LHCN-M2 (cell line): ENCODE measurements at places on chromosomes 5 and 9. TPM values are rescaled to one million over a fixed set of nuclear protein-coding genes. Genes with fewer than 3 reads are reported as not detected.
A peak's percentile ranks its signal among the peaks of the same experiment; 100 is the strongest.

- no peak for DNase-seq
These were observed 259.3 kb downstream of the FANCC start for GRCh38 chr9:95058121-95058785.

GRCh38 chr5:65142016-65142415 lies 339.7 kb downstream of the ADAMTS6 start:
- DNase-seq, result no peak

DNA sequence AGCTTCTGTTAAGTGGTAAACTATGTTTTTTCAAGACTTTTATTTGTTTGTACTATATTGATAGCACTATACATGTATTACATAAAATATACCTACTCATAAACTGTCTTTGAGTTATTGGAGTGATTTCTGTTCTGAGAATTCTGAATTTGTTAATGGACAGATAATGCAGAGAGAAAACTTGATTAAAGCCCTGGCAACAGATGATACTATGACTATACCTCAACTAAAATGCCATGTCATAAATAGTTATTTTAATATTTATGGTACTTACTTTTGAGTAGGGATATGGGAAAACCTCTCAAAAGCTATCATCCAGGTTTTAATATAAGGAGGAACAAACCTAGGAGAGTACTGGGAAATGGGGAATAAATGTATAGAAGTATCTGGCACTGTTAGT lies 947.2 kb upstream of the ARRDC3 start:
- no peak for DNase-seq

- no peak for DNase-seq
These were observed 138.2 kb upstream of the RFX3 start for GRCh38 chr9:3664044-3664443.

GRCh38 chr5:168796593-168797580 lies 217.7 kb upstream of the PANK3 start:
- DNase-seq, result no peak

DNA sequence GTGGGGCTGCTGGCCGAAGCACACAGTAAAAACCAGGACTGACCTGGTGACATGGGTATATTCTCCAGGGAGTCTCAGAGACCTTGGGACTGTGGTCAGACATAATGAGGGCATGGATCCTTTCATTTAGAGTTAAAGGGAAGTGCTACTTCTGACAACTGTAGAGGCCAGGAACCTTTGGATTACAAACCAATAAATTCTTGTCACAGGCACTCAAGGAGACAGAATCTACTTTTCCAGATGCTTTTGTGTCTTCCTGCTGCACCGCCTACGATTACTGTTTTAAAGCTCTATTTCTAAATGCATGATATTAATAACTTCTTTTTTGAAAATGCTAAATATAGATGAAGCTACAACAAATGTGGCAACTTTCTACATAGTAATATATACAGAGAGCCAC lies 106.5 kb upstream of the LPAR1 start:
- no peak for DNase-seq

GRCh38 chr9:94887721-94888120 lies 161.2 kb downstream of the AOPEP start:
- no peak for DNase-seq

DNA sequence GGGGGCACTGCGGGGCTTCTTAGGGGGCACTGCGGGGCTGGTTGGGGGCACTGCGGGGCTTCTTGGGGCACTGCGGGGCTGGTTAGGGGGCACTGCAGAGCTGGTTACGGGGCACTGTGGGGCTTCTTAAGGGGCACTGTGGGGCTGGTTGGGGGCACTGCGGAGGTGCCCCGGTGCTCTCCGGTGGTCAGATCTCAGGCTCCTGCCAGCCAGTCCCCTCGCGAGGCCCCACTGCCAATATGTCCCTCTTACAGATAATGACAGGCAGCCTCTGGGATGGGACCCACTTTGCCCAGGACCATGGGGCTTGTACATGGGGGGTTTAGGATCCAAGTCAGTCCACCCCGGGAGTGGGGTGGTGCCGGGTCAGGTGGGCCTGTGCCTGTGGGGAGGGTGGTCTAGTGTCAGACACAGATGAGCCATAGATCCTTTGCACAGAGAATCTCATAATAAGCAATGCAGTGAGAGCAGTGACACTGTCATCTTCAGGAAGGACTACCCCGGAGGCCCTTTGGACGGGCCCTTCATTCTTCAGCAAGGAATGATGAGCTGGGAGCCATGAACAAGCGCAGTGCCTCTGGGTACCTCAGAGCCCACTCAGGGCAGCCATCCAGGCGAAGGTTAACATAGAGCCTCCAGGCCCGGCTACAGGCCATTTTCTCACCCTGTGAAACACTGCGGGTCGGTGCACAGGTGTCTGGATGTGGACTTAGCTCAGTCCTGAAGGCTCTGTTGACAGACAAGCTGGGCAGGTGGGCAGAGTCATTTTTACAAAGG lies 38.2 kb downstream of the COL5A1 start:
- no peak for DNase-seq

DNA sequence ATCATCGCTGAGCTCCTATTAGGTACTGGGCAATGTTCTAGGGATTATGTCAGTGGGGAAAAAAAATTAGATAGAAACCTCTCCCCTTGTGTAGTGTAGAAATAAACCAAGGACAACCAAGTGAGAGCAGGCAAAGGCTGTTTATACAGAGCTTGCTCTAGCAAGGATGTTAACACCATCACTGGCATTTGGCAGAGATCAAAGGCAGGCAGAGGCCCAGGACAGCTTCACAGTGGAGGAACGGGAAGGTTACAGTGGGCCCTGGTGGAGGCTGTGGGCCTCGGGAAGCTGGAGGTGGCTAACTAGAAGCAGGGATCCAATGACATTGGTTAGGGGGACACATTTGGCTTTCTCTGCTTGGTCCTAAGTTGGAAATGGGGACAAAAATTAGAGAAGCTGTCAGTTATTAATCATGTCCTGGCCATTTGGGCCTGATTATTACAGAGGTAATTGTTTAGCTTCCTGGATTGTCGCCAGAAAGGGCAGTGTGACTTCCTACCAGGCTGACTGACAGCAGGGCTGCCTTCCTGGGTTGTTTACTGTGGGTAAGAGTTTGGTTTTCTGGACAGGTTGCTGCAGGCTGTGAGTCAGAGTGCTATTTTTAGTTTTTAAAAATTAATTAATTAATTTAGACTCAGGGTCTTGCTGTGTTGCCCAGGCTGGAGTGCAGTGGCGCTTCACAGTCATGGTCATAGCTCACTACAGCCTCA lies 259.3 kb downstream of the ROR2 start:
- DNase-seq, result peak; percentile 30

GRCh38 chr9:87213948-87214347 lies 266.6 kb upstream of the GAS1 start:
- peak; percentile 26 for DNase-seq

- DNase-seq, result no peak
These were observed 26.6 kb upstream of the TRMT10B start for GRCh38 chr9:37727013-37727412.

- peak; percentile 63 for DNase-seq
These were observed 45.4 kb upstream of the RANBP3L start for GRCh38 chr5:36346896-36347690.

DNA sequence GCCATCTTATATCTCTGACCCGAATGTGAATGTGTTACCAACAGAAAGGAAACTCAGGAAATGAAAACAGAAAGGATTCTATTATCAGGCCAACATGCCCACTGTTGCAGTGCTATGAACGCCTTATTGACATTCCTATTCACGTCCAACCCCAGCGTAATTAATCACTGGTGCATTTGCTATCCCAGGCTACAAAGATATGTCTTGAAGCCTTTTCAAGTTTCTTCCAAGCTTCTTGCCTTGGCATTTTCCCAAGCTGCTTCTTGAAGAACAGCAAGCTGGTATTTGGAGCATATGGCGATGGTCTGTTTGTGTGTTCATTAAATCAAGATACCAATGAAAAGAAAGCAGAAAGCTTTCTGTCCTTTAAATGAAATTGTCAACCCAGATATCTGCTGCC lies 579.2 kb upstream of the ZNF462 start:
- no peak for DNase-seq

DNA sequence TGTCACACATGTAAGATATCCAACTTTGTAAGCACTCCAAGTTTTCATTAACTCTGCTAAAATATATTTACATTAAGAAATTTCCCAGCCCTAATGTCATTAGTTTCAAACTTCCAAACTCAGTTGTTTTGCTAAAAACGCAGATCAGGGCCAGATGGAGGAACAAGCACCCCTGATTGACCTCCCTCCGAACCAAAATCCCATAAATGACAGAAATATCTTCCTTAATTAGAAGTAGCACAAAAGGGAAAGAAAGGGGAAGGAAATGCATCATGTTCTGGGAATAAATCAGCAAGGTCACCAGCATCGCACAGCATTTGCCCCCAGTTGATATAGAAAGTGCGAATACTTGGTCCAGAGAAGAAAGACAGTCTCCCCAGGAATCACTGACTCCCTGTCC lies 61.4 kb upstream of the RUFY1 start:
- no peak for DNase-seq

DNA sequence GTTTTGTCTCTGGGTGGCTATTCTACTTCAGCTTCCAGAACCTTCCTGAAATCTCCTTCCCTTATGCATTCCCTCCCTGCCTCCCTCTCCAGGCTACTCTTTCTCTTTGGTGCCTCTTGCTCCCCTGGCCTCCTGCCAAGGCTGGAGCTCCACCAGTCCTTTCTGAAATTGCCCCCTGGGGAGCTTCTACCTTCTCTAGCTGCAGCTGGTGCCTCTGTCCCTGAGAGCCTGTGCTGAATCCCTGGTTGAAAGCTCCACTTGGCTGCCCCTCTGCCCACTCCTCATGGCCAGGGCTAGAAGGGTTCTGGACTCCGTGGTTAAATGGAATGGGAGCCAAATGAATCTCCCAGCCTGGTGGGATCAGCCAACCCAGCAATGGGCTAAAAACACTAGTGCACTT lies 80.1 kb downstream of the COL15A1 start:
- peak; percentile 70 for DNase-seq

- DNase-seq, result peak; percentile 43
These were observed 23.4 kb downstream of the DMRTA1 start for GRCh38 chr9:22469928-22470544.

GRCh38 chr9:19026375-19026774 lies 6.6 kb downstream of the SAXO1 start:
- DNase-seq, result peak; percentile 4

GRCh38 chr9:124812441-124812876 lies 35.5 kb downstream of the OLFML2A start:
- DNase-seq, result peak; percentile 96

DNA sequence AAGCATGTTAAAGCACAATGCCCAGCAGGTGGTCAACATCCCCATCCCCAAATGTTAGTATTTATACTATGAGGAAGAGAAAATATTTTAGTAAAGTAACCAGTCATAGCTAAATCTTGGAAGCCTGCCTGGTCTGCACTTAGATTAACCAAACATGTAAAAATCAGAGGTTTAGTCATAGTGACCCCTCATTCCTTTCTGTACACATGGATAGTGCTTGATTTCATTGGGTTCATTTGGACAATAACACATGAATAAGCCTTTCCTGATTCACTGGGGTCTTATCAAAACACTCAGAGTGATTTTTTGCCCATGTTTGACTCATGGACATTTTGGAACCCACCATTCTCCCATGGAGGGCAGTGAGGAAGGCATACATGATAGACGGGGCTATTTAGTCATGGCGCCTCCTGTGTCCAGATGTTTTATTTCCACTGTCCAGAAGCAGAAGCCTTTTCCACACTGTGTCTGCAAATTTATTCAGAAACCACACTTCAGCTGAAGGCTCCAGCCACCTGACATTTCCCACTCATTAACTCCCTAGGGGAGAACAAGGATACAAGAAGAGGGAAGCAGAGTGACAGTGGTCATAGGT lies 32.5 kb downstream of the OR1J1 start:
- peak; percentile 54 for DNase-seq

DNA sequence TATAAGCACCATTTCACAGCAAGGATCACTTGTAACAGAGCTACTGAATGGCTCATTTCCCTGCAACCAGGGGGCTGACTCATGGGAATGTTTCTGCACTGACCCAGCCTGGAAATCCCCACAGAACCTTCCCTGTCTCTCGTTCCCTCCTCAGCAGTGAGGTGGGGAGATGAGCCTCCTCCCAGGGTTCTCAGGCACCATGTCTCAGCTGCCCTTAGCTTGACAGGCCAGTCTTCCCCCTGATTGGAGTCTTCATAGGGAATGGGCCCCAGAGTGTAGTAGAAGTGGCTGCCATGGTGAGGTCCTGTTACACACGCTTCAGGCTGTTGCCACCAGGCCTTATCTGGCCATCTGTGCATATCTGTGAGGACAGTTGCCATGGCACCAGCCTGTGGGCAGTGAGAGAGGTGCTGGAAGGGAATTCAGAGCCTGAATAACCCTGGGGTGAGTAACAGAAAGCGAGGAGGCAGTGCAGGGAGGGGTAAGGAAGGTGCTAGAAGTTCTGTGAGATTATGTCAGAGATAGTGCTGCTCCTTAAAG lies 324.4 kb downstream of the ENC1 start:
- DNase-seq, result peak; percentile 95

- peak; percentile 39 for DNase-seq
These were observed 14.7 kb upstream of the BRD3OS start for GRCh38 chr9:134010310-134011173.

The SH3TC2 gene
- 3.6 and 4.4 TPM in 2 replicates for total RNA-seq

The ZNF782 gene
- 4.2 and 4.4 TPM in 2 replicates for total RNA-seq

The FAXDC2 gene
- total RNA-seq, result 22.0 and 25.4 TPM in 2 replicates

The CCL19 gene
- total RNA-seq, result not detected in 2 replicates

The HSD17B3 gene
- total RNA-seq, result not detected in 2 replicates

The PCDHGC4 gene
- 0.69 and 0.83 TPM in 2 replicates for total RNA-seq

The ST8SIA4 gene
- total RNA-seq, result 11.2 and 13.9 TPM in 2 replicates

The NTMT1 gene
- 23.9 and 24.3 TPM in 2 replicates for total RNA-seq

The TAF11L5 gene
- total RNA-seq, result not detected in 2 replicates
